Fibroblast of skin of abdomen (primary cell): ENCODE measurements at places on chromosomes 2 and 18.

DNA sequence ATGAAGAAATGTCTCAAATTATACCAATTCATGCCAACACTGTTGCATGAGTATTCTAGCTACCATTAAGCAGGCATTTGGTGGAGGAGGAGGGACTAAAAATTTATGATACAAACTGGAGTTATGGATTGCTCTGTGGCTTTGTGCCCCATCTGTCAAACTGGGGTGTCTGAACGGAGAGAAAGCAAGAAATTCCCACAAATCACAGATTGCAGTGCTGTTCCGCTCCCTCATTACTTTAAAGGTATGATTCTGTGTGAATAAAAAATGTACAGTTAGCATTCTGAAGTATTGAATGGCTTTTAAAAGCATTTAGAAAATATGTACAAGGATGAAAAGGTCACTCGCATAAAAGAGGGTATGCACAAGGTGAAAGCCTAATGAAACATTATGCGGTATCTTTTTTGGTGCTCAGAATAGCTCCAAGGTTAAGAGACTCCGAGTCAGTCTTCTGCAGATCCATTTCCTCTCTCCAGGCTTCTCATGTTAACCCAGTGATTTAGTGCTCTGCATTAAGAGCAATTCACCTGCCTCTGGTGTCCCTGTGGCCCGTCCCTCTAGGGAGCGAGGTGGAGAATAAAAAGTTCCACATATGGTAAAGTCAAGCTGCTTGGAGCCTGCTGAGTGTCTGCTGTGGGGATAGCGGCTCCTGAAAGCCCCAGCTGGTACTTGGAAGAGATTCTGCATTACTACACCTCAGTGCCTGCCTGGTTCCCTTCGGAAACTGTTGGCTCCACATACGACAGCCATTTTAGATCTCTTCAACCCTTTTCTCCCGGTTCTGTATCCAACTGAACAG, 184.2 kb downstream of the ZNF521 start:
- DNase-seq = no peak

DNA sequence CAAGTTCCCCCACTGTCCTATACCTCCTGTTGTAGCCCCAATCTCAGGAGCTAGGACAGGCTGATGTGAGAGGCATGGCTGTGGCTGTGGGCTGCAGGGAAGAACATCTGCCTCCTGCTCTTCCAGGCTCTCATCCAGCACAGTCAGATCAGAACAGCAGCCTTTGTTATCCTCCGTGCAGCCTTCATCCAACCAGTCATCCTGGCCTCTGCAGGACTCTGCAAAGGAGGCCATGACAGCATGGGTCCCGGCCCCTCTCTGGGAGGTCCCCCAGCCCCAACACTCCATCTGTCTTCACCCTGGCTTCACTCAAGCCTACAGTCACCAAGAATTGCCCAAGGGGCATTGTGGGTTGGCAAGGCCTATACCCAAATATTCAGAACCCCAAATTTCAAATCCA, 223.2 kb upstream of the COPS8 start:
- no peak for DNase-seq

DNA sequence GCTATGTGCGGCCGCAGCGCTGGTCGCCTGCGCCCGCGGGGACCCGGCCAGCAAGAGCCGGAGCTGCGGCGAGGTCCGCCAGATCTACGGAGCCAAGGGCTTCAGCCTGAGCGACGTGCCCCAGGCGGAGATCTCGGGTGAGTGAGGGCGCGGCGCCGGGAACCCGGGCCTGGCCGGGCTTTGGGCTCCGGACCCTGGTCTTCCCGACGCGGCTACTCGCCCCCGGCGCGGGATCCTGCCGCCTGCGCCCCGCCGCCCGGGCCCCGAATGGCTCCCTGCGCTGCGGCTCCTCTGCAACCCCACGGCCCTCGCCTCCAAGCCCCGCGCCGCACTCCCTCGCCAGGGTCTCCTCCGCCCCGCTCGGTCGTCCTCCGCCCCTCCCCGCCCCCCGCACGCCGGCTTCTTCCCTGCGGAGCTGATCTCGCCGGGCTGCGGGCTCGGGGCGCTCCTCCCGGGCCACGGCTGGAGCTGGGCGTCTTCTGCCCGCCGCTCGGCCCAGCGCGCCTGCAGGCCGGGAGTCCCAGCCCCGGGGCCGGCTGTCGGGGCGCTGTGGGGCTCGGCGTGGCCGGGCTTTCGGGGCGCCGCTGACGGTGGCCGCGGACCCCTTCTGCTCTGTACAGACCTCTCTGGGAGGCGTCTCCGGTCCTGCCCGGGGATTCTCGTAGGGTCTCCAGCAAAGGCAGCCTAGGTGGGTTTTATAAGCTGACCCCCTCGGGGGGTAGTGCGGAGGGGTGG, 652 bp downstream of the GPC1 start:
- DNase-seq = peak; percentile 8

DNA sequence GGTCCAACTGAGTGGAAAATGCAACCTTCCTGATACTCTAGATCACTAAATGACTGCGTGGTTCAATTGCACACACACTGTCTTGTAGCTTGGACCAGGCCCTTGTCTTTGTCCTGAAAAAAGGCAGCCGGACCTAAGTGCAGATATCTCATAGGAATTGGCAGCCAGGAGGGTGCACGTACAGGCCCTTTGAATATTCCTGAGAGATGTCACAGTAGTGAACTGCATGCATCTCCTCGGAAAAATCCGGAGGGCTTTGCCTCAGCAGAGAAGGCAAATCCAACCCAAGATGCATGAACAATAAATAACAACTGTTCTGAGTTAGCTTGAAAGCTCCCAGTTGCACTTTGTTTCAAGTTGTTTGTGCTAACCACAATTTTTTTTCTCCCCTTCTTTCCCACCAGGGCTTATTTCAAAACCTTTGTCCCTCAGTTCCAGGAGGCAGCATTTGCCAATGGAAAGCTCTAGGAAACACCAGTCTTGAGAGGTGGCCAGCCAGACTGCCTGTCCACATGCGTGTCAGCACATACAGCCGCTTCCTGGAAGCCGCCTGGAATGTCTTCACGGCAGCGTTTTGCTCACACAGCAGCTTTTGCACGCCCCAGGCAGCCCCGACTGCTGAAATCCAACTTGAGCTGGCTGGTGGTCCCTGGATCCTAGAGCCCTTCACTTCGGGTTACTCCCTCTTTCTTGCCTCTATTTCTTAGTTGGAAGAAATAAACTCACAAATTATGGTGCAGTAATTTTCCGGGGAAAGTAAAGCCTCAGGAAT, 54.4 kb upstream of the FOSL2 start:
- DNase-seq = peak; percentile 95
